Right renal cortex interstitium (tissue), 3 donors: ENCODE measurements at places on chromosomes 6 and 20. TPM values are rescaled to one million over a fixed set of nuclear protein-coding genes. Genes with fewer than 3 reads are reported as not detected.

- peak; percentile 21 for DNase-seq
Observed at GRCh38 chr6:68915586-68915985, 280.5 kb downstream of the ADGRB3 start.

Gene EDN1
- polyA plus RNA-seq: 4.8 TPM

DNA sequence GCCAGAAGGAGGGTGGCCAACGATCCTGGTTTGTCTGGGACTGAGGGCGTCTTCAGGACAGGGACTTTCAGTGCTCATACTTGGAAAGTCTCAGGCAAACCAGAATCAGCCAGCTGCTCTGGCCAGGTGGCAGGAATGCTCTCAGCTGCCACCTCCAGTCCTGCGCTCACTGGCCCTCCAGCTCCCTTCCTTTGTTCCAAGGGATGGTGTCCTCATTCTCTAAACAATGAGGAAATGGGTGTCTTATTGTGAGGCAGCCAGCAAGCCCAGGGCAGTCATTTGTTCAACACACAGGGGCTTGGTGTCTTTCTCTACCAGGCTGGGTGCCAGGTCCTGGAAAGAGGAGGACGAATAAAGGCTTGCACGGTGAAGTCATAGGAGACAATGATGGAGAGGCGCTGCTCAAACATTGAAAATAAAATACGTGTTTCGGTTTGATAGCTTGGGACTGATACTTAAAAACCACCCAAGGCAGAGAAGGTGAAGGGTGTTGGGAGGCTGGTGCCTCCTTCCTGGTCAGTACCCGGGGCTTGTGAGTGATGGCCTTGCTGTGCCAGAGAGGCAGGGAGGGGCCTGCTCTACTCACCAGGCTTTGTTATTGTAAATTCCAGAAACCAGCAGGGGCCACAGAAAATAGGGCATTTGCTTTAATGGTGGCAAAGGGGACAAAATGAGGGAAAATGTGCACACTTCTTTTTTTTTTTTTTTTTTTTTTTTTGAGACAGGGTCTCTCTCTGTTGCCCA is 11.3 kb upstream of the TMEM181 start:
- no peak for DNase-seq

GRCh38 chr20:4375881-4376280 is 345.8 kb upstream of the PRND start:
- DNase-seq: no peak

Gene FHL5
- 0.31 TPM for polyA plus RNA-seq

- no peak for DNase-seq
Observed at GRCh38 chr6:92763680-92764079, 655.7 kb downstream of the EPHA7 start.

GRCh38 chr20:56808732-56809131 is 179.6 kb downstream of the TFAP2C start:
- DNase-seq: no peak

GRCh38 chr6:144564202-144564601 is 279.1 kb downstream of the UTRN start:
- DNase-seq: no peak

DNA sequence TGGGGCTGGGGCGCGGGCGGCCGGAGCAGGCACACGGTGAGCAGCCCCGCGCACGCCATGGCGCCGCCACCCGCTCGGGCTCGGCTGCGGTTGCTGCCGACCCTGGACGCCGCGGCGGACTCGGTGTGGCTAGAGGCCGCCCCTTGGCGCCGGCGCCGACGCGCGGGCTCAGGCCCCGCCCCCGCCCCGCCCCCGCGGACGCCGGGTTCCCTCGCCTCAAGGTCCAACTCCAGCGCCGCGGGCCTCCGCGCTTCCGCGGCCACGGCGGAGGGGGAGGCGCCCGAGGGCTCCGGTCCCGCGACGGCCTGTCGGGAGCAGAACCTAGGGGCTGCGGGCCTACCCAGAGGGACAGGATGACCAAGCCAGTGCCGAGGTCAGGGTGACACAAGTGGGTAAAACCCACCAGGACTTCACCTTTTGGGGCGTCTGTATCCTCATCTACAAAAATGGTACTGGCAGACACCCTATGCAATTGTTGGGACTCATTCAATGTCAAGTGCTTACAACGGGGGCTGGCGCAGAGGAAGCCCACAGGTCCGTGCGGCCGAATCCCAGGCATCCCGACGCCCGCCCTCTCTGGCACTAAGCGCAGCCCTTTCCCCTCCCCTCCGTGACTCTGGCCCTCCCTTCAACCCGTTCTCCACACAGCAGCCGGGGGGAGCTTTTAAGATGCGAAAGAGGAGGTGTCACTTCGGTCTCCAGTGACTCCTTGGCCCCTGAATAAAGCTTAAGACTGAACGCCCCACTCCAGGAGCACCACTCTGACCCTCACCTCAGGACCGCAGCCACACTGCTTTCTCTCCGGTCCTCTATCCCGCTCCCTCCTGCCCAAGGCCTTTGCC is at the start of gene NECAB3:
Gene NECAB3 (minus strand): TSS at position 135 of the 842 bp plus-strand sequence. CDS start 76 bp downstream, at position 59.
- no peak for DNase-seq

DNA sequence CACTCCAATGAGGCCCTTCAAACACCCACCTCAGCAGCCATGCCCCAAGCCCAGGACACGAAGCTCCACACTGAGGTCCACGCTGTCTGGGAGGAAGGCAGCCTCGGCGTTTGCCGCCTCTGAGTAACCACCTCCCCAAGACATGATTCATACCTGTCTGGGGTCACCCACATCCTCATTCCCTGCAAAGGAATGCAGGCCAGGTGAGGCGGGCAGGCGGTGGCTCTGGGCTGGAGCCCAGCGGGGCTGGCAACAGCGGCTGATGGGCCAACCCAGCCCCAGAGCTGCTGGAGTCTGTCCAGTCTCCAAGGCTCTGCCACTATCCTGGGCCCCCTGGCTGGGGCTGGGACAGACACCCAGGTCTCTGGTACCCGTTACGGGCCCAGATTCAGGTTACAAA is 14.8 kb downstream of the PMEPA1 start:
- no peak for DNase-seq

- DNase-seq: no peak
Observed at GRCh38 chr20:34022151-34022838, 28.6 kb downstream of the RALY start.

Gene SRSF3
- polyA plus RNA-seq: 637 TPM

DNA sequence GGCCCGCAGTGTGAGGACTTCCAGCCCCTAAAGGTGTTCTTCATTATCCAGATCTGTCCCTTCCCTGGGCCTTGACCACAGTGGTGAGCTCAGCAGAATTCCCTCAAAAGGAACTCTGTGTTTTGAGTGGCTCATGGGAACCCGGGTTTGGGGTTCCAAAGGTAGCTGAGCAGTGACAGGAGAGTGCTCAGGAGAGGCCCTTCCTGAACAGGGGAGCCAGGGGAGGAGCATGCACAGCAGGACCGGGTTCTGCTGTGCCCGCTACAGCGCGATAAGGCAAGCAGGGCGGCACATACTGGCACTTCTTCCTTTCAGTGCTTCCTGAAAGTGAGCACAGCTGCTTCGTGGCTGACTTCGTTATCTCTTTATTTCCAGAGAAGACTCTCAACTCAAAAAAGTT is 88.3 kb downstream of the SSR1 start:
- no peak for DNase-seq

Gene EMILIN3
- 7.5 TPM for polyA plus RNA-seq

Gene EEF1E1
- 64.8 TPM for polyA plus RNA-seq

GRCh38 chr6:81981812-81982211 is 229.3 kb upstream of the TENT5A start:
- no peak for DNase-seq
